Activated T-cell treated with anti-CD3 and anti-CD28 coated beads for 1 hour (primary cell): ENCODE measurements at places on chromosomes 1 and 21.

- no peak for DNase-seq
Observed at GRCh38 chr1:218392780-218393179, 47.6 kb downstream of the TGFB2 start.

GRCh38 chr21:35635261-35635660, 425.1 kb downstream of the SETD4 start:
- DNase-seq: no peak

DNA sequence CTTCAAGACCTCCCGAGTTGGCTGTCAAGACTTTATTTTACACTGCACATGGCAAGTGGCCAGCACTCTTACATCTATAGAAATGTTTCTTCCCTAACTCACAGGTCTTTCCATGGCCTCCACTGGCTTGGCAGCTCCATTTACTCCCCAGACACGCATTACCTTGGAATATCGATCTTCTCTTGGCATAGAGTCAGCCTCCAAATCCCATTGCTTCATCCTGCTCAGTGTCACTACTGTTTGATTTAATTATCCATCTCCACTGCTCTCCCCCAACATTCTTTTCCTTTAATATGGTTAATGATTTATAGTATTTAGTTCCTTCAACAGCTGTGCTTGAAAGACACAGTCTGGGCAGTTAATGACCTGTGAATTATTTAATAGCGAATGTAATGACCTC, 241.2 kb upstream of the MAP1LC3C start:
- DNase-seq: no peak

GRCh38 chr1:13517193-13517812, 3.5 kb upstream of the LRRC38 start:
- no peak for DNase-seq

DNA sequence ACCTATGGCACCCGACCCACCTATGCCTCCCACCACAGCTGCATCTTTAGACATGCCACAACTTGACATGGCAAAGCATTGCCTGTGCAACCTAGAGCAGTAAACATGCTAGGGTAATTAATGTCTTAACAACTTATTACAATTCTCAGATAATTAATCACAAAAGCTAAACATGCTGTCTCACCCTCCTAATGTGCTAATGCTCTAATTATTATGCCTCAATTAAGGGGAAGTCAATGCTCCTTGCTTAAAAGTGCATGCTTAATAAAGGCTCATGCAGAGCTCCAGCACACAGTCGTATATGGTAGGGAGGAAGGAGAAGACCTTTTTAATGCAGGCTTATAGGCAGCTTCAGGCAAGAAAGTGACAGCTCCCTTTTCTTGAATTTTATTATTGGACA, 396.0 kb downstream of the SEC16B start:
- DNase-seq: no peak

- no peak for DNase-seq
Observed at GRCh38 chr1:226428791-226429461, 21.0 kb upstream of the PARP1 start.

- DNase-seq: no peak
Observed at GRCh38 chr1:218425647-218426342, 80.7 kb downstream of the TGFB2 start.

- DNase-seq: no peak
Observed at GRCh38 chr1:62012836-62013235, 181.8 kb upstream of the L1TD1 start.

GRCh38 chr21:16117851-16118590, 388.2 kb downstream of the USP25 start:
- DNase-seq: no peak

- no peak for DNase-seq
Observed at GRCh38 chr1:121444096-121444495, 259.3 kb downstream of the SRGAP2C start.

GRCh38 chr21:42609811-42610210, 43.6 kb upstream of the PDE9A start:
- no peak for DNase-seq

DNA sequence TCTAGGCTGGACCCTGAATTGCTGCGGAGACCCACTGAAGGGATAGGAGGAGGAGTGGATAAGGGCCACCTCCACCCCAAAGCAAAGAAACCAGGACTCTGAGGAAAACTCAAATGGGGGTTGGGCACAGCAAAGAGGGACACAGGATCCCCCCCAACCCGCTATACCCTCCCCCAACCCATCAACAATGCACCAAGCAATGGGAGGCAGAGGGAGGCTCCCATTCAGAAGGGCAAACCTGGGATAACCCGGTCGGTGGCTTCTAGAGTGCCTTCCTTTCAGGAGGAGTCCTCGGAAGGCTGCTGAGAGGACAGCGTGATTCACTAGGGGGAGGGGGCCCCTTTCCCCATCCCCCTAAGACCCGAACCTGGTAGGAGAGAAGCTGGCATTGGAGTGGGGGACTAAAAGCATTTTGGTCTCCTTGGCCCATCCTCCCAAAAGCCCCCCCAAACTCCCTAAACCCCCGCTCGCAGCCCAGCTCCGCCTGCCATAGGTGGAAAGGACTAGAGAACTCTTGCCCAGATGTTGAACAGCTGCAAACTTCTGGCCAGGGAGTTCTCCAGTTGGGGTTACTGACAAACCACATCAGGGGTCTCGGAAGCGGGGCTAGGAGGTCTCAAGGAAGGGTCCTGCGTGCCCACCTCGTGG, 1.3 kb downstream of the MEF2D start:
- no peak for DNase-seq

DNA sequence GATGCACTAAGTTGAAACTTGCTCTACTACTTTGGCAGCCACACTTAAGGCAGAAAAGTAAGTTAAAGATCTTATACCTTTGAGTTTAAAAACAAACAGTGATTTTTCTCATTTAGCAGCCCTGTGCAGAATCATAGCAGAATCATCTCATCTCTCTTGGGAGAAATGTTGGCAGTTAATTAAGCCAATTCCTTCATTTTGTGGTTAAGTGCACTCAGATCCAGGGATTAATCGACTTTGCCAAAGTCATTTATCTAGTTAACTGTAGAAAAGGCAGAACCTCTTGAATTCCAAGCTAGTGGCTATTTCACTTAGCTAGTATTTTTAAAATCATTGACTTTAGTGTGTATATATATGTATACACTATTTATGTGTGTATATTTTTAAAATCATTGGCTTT, 125.0 kb downstream of the GPR52 start:
- no peak for DNase-seq

DNA sequence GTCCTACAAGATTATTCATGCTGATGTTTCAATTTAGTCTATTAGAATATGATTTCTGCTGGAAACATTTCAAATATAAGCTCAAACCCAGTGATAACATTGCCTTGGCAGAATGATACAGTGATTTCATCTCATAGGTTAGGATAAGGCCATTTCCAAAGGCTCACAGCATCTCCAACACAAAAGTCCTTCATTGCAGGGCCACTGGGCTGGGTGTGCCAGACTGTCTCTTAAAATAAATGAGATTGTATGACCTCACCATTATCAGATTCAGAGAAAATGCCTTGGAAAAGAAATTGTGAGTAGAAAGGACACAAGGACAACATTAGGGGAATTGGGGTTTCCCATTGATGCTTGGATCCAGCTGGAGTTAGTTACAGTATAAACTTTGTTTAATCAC, 30.4 kb downstream of the NGF start:
- DNase-seq: no peak

- DNase-seq: no peak
Observed at GRCh38 chr1:10508511-10508951, 33.8 kb downstream of the PEX14 start.

- DNase-seq: no peak
Observed at GRCh38 chr1:119006406-119007279, 18.5 kb upstream of the TBX15 start.

DNA sequence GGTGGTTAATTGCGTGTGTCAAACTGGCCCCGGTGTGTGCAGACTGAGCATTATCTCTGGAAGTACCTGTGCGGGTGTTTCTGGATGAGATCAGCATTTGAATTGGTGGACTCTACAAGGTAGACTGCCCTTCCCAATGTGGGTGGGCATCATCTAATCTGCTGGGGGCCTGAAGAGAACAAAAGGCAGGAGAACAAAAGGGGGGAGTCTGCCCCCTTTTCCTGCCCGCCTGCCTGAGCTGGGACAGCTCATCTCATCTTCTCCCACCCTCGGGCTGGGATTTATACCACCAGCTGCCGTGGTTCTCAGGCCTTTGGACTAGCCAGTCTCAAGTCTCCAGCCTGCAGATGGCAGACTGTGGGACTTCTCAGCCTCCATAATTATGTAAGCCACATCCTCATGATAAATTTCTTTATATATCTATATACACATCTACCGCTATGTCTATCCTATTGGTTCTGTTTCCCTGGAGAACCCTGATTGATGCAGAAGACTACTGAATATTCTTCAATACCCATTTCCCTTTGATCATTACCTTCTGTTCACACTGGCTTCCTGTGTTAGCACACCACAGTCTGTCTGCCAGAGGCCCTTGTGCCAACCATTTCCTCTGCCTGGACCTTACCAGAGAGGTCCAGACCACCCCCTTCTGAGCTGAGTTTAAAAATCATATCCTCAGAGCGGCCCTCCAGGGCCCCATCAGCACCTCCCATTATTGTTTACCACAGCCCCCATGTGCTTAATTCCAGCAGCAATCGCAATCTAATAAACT, 25.2 kb downstream of the RCAN1 start:
- no peak for DNase-seq

- no peak for DNase-seq
Observed at GRCh38 chr1:213989002-213989855, 1.5 kb downstream of the PROX1 start.

GRCh38 chr1:151494741-151495281, 16.4 kb upstream of the CGN start:
- DNase-seq: no peak

DNA sequence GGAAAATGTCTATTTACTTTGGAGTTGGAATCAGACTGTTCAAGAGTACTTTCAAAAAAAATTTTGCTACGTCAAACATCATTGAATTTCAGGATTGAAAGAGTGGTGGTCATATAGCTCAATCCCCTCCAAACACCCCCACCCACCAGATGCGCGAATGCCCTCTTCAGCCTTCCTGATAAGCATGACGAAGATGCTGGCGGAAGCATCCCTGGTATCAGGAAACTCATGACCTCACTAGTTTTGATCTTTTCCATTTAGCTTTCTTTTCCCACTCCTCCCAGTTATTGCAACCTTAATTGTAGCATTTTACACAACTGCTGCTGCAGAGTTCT, 104.4 kb downstream of the LEPR start:
- DNase-seq: no peak

GRCh38 chr1:1135339-1136136, 19.6 kb upstream of the C1orf159 start:
- no peak for DNase-seq

GRCh38 chr1:175564723-175565122, 178.7 kb downstream of the TNR start:
- no peak for DNase-seq

GRCh38 chr1:196464480-196464941, 143.7 kb downstream of the KCNT2 start:
- no peak for DNase-seq

- no peak for DNase-seq
Observed at GRCh38 chr1:208167261-208167869, 76.8 kb downstream of the PLXNA2 start.

DNA sequence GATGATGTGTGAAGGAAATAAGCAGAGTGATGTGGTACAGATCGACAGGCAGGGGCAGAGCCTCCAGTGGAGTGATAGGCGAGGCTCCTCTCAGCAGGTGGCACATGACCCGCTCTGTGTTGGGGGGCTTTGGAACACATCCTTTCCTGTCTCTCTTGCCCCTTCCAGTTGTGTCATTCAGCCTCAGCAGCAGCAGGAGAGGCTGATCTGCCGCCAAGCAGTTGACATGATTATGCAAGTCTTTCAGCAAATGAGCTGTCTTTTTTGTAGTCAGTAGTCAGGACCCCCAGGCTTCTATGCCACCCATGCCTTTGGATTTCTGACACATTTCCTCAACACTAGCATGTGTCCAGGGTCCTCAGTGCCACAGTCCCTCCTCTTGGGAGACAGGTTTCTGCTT, 307.1 kb upstream of the C1orf174 start:
- no peak for DNase-seq

DNA sequence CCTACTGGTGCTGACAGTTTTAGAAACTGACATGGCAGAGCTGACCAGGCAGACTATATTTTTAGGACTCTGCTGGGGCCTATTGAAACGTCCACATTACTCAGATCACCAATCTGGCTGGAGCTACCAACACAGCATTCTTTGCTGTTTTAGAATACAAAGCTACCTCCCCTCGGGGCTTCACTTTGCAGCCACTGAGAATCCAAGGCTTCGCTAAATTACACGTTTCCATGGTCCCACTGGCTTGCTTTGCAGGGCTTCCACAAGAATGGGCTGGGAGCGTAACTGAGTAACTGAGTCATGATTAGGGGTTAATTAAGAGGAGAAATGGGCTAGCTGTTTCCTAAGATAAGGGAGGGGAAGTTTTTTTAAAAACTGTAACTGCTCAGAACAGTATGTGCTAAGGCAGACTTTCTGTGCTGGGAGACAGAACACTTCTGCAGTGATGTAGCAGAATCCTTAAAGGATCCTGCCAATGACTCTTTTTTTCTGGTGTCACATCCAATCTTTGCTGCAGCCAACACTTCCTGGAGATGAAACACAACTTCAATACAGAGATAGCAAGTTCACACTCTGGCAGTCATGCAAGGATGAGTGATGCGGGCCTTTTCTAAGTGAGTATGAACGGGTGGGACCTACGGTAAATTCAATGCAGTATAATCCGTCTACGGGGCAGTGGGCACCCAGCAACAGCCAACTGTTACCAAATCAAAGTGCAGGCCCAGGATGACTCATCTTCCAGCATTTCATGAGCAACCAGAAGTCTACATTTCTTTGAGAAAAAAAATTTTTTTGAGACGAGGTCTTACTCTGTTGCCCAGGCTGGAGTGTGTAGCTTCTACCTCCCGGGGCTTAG, 21.5 kb downstream of the NDUFS5 start:
- no peak for DNase-seq

DNA sequence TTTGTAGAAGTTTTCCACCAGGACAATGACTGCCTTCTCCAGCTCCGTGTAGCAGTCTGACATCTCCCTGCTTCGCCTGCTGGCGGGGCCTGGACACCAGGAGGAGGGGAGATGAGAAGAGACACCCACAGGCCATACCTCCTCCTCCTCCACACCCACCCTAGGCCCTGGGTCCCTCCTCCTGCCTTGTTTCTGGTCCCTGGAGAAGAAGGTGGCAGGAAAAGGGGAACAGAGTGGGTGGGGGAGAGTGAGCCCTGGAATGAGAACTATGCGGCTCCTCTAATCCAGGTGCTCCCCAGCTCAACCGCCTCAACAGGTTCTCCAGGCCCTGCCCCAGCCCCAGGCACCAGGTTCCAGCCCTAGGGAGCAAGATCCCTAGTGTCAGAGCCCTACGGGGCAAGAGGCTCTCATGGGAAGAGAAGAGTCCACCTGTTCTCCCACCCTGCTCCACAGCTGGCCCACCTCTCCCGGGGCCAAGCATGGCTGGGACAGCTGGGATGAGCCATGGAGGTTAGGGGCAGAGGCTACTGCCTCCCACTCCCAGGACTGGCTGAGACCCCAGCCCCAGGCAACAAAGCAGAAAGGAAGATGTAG, 4.8 kb downstream of the S100A16 start:
- no peak for DNase-seq

- no peak for DNase-seq
Observed at GRCh38 chr1:55702064-55702463, 486.9 kb upstream of the USP24 start.
